Caudate nucleus (tissue), 63 donors: ENCODE measurements at places on chromosomes 4 and X.
A peak's percentile ranks its signal among the peaks of the same experiment; 100 is the strongest.

DNA sequence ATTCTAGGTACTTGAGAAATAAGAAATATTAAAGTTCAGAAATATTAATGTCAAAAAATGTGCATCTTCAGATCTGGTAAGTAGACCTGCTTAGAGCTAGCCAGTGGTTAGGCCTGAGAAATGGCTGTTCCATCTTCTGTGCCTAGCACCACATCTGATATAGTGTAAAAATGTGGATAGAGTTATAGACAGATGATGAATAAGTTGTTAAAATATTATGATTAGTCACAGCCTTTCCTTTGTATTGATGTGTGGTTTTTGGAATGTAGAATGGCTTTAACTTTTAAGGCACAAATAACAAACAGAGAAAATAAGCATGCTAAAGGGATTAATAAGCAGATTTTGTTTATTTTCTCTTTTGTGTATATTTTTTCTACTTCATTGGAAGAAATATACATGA lies 133.5 kb upstream of the NUDT6 start:
- no peak for DNase-seq

DNA sequence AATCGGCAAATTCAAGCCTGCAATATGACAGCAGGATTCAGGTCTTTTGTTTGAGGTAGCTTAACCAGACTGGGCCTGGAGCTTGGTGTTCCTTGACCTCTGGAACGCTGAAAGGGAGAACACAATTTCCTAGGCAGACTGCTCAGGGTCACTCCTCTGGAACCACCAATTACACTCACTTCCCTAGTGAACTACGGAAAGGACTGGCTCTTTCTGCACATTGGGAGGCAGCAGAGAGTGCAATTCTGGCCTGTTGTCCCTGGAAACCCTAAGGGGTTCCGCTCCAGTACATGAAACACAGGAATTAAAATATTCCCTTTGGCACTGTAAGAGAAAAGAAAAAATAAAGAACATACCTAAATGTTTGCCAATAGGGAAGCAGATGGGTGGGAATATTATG lies 58.6 kb downstream of the GPC3 start:
- no peak for DNase-seq

GRCh38 chr4:22434895-22435294 lies 81.0 kb downstream of the ADGRA3 start:
- DNase-seq: no peak

DNA sequence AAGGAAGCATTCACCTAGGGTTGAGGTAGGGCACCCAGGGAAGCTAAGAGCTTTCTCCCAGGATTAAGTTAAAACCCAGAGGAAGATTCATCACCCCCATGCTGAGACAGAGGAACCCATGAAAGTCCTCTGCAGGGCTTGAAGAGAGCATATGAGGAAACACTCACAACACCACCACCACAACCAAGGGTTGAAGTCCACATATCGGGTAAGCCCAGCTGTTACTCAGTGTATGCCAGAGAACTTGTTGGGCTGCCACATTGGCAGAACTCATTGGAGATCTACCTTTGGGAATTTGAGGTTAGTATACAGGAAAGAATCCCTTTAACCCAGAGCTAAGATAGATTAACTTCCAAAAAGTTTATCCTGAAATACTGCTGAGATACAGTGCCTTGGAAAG lies 75.1 kb downstream of the INTS6L start:
- DNase-seq: no peak

DNA sequence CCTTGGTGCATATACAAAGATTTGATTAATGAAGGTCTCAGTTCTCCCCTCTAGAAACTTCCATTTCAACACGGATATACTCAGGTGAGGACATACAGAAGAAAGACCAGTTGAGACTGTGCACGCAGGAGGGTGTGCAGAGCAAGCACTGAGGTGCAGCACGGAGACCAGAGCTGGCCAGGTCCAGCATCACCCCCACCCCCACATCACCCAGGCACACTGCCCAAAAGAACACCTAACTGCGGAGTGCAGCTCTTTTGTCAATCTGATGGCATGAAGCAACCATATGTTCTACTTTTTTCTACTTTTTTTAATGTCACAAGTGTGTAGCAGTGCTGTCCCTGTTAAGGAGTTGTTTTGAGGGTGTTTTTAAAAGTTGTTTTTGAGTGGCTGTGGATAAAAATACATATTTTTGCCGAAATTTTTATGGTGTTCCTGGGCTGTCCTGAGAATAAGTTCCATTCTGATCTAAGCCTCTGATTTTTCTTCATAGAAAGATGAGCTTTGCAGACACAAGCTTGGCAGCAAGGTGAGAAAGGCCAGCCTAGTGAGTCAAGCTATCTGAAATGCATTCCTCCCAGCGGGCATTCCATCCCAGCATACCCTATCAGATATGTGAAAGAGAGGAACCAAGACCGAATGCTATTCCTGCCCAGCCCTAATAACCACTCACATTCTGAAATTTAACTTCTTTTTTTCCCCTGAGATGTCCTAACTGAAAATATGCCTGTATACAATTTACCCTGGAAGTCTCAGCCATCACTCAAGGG lies 173.7 kb downstream of the PTTG2 start:
- no peak for DNase-seq

- DNase-seq: no peak
These were observed 41.4 kb downstream of the GUCY2F start for GRCh38 chrX:109440475-109440874.

DNA sequence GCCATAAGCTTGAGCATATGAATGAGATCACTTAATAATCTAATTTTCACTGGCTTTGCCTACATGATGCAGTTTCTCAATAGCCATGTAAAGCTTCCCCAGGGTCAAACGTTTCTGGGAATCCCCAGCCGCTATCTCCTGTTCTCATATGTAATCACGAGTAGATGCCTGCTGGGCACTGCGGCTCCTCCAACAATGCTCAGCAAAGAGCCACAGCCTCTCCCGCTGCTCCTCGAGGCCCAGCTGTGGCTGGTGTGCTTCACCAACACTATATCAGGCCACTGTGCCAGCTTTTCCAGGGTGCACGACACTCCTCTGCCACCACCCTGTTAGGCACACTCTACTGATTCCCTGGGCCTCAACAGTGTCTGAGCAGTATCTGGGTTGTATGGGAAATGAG lies 78.3 kb upstream of the RASGEF1B start:
- DNase-seq: no peak

GRCh38 chr4:173334085-173334890 lies at the start of gene HMGB2:
TSS of gene HMGB2 (minus strand) at chr4:173334358. CDS start at chr4:173333649, 709 bp downstream.
- DNase-seq: peak; percentile 99

DNA sequence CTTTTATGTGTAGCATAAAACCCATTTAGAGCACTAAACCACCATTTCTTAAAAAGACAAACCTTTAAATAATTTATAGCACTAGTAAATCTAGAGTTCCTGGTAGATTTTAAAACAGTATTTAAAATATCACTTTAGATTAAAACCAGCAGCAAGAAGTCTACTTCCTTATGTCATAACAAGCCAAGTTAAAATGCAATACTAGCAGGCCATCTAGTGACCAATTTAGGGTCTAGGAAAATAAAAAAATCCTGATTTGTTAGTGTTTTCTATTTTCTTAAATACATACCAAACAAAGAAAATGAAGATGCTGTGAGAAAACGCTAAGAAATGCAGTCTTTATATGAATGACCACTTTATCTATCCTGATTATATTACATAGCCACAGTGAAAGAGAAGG lies 53.9 kb downstream of the PAPSS1 start:
- no peak for DNase-seq

DNA sequence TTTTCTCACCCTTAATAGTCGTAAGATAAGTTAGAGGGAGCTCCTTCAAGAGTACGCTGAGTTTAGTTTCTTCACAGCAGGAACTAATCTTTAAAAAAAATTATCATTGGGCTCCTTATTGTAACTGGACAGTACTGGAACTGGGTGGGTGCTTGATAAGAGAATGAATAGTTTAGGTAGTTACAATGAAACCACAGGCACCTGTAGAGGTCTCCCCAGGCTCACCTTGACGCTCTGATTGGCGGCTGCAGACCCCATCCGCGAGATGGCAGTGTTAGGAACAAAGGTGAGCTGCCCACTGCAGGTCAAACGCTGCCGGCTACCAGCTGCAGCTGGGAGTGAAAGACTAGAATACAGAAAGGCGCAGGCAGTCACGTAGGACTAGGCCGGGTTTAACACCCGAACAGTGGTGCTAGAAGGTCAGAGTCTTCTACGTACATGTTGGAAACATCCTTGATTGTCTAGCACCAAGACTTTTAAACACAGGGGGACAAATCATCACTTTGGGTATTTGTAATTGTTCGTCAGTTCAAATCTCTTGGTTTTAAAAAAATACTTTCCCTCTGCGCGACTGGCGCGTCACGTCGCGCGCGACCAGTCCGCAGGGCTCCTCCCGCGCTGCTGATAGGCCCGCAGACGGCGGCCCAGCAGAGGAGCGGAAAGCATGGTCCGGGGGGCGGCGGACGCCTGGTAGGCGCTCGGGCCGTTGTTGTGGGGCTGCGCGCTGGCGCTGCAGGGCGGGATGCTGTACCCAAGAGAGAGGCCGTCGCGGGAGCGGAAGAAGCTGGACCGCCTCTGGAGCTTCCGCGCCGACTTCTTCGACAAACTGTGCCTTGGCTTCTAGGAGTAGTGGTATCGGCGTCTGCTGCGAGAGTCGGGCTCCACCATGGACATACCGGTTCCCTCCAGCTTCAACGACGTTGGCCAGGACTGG lies 45.6 kb downstream of the SMARCA5 start:
- peak; percentile 21 for DNase-seq

- DNase-seq: no peak
These were observed 174.8 kb upstream of the NPY2R start for GRCh38 chr4:155033604-155034003.

DNA sequence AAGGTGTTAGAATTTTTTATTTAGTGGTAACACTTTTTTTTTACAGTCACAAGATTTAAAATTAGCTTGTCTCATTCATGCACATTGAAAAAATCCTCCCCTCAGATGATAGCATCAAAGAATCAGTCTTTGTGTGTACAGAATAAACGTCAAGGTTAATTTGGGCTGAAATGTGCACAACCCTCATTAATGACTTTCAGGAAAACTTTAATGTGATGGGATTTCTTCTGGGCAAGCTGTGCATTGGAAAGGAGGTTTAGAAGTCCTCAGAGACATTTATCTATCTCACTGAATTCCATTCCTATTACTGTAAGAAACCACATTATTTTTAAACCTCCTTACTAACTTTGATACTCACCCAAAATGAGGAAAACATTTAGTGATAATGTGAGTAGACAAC lies 88.2 kb upstream of the TECRL start:
- DNase-seq: no peak

- no peak for DNase-seq
These were observed 82.6 kb downstream of the USP9X start for GRCh38 chrX:41167888-41168287.

GRCh38 chrX:154349979-154350378 lies 24.5 kb downstream of the FLNA start:
- no peak for DNase-seq

- DNase-seq: no peak
These were observed 149.6 kb downstream of the RAPGEF2 start for GRCh38 chr4:159252491-159252890.

DNA sequence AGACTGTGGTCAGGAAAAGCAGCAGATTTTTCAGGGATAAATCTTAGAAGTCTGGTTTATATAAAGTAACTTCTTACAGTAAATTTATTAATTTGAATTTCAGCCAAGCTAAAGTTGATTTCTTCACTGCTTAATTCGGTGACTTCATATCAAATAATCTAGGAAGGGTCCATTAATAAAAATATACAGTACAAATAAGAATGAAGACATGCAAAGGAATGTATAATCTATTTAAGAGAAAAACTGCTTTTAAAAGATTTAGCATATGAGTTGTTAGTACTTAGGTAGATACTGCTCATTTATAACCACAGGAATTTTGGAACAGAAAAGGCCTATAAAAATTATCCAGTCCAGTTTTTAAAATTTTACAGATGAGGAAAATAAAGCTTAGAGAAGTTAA lies 177.1 kb downstream of the DLG3 start:
- DNase-seq: no peak

GRCh38 chrX:140766024-140766611 lies 56.6 kb downstream of the LINC00632 start:
- peak; percentile 11 for DNase-seq

GRCh38 chrX:70034646-70035045 lies 15.1 kb downstream of the AWAT2 start:
- DNase-seq: no peak

DNA sequence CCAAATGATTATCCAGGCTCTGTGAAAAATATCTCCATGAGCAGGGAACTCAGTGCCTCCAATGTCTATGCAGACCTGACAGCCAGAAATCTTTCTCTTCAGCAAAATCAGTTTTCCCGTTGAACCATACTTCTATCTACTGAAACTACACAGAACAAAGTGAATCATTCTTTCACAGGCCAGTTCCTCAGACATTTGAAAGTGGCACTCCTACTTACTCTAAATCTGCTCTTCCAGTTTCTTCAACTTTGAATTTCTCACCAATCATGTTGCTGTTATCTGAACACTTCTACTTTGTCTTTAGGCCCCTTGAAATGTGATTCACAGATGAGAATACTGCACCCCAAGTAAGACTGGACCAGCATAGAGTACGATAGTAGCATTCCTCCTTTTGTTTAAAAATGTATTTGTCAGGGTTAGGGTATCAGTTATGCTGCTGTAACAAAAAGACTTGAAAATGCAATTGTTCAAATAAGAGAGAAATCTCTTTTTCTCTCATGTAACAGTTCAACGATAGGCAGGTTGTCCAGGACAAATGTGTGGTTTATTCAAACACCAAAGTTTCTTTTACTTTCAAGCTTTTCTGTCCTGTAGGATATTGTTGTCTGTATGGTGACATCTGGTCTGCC lies 210.6 kb upstream of the KLF3 start:
- DNase-seq: no peak

GRCh38 chrX:105647749-105648148 lies 174.6 kb upstream of the NRK start:
- DNase-seq: no peak

DNA sequence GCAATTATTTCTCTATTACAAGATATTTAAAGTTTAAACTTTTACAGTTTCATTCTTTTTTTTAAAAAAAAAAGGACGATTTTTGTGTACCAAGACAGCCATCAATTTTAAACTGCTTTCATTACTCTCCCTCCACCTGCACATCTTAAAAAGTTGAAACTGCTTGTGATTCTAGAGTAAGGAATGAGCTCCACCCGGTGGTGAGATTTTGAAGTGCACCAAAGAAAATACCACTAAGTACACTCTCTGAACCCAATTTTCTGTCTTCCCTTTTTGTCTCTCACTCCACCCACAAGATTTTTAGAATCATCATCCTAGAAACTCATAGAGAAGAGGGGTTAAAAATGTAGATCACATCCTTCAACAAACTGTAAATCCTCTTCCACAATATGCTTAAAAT lies 91.3 kb upstream of the WDR44 start:
- no peak for DNase-seq

- peak; percentile 53 for DNase-seq
These were observed 138.5 kb downstream of the DCLK2 start for GRCh38 chr4:150216726-150217125.

DNA sequence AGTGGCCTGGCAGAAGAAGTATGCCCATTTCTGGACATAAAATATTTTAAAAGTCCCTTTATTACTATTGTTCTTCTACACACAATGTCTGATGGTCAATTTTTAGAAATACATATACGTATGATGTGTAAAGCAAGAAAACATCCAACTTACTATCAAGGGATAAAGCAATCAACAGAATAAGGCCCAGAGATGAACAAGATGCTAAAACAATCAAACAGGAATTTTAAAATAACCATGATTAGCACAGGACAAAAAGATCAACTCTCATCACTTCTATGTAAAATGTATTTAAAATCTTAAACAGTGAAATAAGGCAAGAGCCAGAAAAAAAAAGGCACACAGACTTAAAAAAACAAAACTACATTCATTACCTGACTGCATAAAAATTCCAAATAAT lies 60.9 kb downstream of the MTNR1A start:
- no peak for DNase-seq

- no peak for DNase-seq
These were observed 89.0 kb upstream of the NMU start for GRCh38 chr4:55725057-55725456.
